ENCODE measurements at places on chromosomes 1 and 21.

- DNase-seq: no peak
Observed at GRCh38 chr1:74010206-74010605, 187.8 kb downstream of the LRRIQ3 start.

DNA sequence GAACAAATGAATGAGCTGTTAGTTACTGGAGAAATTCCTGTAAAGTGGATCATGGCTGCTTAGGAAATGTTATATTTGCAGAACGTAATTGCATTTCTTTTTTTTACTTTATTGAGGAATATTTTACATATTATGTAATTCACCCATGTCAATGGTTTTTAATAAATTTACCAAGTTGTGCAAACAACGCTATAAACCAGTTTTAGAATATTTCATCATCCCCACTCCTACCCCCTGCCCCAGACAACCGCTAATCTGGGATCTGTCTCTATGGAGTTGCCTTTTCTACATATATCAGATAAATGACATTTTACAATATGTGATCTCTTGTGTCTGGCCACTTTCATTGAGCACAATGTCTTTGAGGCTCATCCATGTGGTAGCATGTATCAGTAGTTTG lies 4.3 kb upstream of the IFFO2 start:
- no peak for DNase-seq

DNA sequence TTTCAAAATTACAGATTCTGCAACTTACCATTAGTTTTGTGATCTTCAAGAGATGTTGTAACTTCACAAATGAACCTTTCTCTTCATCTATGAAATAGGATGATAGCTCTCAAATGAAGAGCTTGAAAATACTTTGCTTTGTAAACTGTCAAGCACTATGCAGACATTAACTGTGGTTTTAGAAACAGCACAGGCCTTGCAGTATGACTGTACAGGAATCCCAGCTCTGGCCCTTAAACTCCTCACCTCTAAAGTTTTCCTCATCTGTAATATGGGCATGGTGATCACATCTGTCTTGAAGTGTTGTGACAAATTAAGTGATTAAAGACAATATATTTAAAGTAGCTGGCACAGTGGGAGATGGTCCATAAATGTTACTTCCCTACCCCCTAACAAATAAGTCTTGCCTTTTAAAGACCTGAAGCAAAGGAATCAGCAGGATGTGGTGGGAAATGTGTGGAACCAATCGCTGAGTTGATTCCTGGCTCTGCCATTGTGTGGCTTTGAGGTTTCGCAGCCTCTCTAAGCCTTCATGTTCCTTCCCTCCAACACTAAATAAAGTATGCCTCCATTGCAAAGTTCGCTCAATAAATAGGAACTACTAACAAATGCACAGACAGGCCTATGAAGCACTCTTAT lies 5.5 kb upstream of the PTP4A2 start:
- DNase-seq: no peak

DNA sequence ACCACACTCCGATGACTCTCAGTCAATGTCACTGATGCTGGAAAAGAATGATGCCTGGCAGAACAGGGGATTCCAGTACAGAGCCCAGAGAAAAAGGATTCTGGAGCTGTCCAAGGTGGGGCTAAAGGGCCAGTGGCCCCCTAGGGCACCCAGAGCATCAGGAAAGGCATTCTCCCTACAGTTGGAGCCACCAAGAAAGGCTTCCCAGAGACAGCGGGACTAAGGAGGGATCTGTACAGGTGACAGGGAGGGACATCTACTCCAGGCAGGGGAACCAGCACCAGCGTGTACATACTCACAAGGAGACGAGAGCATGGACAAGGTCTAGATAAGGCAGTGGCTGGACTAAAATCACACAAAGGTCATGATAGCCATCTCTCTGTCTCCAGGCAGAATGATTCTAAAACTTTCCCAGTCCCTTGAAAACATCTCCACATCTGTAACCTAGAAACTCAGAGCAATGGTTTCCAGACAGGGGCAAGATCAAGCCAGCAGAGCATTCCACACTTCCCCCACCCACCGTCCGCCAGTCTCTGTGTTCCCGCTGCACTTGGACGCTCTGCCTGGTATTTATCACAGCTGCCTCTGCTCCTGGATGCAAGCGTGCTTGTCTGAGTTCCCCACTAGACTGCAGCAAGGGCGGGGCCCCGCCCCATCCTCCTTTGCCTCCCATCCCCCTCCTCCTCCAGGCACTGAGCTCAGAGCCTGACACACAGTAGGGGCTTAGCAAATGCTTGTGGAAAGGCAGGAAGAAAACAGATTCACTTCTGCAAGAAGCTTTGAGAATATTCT lies 111.6 kb upstream of the ZC3H12A start:
- no peak for DNase-seq

DNA sequence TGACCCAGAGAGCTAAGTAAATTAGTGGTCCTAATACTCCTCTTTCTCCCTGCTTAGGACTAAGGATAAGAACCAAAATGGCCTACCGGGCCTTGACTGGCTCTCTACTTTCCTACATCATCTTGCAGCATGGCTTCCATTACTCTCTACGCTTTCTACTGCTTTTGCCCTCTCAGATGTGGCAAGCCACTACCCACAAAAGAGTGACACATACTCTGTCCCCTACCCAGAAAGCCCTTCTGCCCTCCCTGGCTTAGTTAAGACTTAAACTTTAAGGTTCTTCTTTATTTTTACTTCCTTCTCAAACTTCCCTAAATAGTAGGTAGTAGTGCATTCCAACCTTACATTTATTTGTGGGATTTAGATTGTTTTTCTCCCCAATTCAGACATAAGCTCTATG lies 228.1 kb downstream of the TPR start:
- no peak for DNase-seq

GRCh38 chr1:226798427-226799411 lies 59.6 kb upstream of the ITPKB start:
- DNase-seq: no peak

DNA sequence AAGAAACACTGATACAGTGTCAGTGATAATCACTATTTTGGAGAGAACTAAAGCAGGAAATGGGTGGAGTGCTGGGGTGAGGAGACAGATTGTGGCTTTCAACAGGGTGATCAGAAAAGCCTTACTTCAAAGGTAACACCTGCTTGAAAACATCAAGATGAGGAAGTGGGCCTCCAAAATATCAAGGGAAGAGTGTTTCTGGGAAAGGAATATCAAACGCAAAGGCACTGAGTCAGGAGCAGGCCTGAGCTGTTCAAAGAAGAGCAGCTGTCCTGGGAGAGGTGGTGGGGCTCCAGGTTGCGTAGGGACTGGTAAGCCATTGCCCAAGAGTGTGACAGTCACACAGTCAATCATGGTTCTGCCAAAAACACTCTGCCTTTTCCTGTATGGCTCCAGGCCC lies 47.1 kb upstream of the ATP1A1 start:
- no peak for DNase-seq

- no peak for DNase-seq
Observed at GRCh38 chr21:41800425-41801320, 33.8 kb upstream of the RIPK4 start.

All from fibroblast of the conjunctiva (primary cell).